ENCODE measurements at places on chromosomes 13 and 19.
A peak's percentile ranks its signal among the peaks of the same experiment; 100 is the strongest.

DNA sequence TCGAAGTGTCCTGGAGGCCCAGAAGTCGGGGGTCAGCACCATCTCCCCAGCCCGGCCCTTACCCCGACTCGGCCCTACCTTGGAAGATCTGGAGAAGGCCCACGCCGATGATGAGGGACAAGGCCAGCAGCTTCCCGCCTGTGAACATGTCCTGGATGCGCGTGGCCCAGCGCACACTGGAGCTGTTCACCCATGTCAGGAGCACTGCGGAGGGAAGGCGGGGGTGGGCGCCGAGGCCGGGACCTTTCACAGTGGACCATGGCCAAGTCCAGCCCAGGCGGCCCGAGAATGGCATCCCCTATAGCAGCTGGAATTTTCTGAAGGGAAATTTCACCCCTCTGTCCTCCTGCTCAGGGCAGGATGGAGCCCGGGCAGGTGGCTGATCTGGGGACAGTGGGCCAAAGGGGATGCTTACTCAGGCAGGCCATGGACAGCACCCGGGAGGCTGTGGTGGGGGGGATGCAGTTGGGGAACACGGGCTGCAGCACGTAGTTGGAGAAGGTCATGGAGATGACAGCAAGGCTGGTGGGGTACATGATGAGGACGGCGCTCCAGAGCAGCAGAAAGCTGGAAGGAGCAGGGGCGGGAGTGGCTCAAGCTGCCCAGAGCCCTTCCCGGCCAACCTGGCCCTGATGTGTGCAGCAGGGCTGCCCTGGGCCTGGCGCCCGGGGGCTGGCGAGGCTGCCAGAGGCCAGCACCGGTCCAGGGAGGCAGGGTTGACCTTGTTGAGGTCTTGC lies 13.0 kb downstream of the SLC7A10 start:
- DNase-seq = no peak

GRCh38 chr19:18419699-18420460 lies 682 bp downstream of the SSBP4 start:
- peak; percentile 67 for DNase-seq

GRCh38 chr19:32233885-32234284 lies 111.5 kb upstream of the ZNF507 start:
- no peak for DNase-seq

GRCh38 chr13:41352935-41353840 lies 42.1 kb downstream of the NAA16 start:
- DNase-seq = peak; percentile 36

GRCh38 chr19:19031891-19032290 lies 1.4 kb downstream of the SUGP2 start:
- no peak for DNase-seq

DNA sequence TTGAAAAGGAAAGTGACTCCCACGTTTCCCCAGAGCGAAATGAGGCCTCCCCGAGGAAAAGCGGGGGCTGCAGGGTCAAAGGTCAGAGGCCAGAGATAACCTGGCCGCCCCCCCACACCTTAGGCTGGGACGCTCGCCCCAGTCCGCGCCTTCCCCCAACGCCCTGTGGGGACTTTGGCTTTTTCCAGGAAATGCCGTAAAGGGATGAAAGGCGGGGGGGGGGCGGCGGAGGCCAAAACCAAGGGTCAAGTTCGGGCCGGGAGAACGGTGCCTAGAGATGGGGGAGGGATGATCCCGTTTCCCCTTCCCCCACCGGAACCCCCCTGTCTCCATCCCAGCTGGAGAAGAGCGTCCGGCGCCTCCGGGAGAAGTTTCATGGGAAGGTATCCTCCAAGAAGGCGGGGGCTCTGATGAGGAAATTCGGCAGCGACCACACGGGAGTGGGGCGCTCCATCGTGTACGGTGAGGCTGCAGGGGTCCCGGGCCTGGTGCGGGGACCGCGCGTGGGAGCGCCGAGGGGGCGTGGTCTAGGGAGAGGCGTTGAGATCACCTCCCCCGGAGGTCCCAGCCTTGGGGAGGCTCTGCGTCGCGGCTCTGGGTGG lies 575 bp downstream of the SHFL start:
- no peak for DNase-seq

DNA sequence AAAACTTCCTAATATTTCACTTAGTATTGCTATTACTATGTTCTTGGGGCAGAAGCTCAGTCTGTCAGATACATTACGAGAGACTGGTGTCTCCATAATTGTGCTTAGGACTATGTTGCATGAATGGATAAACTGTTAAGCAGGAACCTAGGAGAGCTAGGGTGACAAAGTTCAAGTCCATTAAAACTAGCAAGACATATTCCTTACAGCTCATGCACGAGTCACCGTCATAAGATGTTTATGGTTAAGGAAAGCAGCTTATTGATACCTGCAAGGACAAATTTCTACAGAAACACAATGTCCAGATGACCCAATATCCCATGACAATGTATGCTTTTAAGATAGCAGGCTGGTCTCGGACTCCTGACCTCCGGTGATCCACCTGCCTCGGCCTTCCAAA lies 5.7 kb upstream of the ZNF813 start:
- DNase-seq = no peak

DNA sequence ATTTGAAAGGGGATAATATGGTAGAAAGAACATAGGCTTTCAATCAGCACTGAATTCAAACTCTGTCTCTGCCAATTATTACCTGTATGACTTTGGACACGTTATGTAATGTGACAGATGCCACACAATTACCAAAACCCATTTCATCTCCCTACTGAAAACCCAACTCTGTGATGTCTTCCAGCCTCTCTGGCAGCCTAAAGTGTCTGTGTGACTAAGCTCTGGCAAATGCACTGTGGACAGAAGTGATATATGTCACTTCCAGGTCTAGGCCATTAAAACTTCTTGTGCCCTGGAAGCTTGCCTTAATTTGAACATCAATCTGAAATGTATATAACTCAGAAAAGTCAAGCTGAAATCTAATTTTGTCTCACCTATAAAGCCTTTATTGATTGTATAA lies 552.0 kb downstream of the RFC3 start:
- no peak for DNase-seq

DNA sequence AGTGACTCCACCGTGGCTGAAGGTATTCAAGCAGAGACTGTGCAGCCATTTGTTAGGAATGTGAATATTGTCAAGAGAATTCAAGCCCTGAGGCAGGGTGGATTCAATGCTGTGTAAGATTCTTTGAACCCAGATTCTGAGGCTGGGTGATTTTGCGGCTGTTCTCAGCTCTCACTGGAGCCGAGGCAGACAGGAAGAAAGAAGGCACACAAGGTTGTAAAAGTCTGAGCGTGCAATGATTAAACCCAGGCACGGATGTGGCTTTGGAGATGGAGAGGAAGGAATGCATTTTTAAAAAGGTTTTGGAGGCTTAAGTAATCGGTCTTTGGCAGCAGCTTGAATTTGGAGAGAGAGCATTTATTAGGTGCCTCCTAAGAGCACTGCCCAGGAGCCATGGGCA lies 187.9 kb downstream of the KATNAL1 start:
- DNase-seq = no peak

GRCh38 chr19:17391371-17392151 lies 2.4 kb downstream of the CCDC194 start:
- no peak for DNase-seq

- DNase-seq = no peak
Observed at GRCh38 chr13:44601586-44601985, 25.5 kb upstream of the TSC22D1 start.

DNA sequence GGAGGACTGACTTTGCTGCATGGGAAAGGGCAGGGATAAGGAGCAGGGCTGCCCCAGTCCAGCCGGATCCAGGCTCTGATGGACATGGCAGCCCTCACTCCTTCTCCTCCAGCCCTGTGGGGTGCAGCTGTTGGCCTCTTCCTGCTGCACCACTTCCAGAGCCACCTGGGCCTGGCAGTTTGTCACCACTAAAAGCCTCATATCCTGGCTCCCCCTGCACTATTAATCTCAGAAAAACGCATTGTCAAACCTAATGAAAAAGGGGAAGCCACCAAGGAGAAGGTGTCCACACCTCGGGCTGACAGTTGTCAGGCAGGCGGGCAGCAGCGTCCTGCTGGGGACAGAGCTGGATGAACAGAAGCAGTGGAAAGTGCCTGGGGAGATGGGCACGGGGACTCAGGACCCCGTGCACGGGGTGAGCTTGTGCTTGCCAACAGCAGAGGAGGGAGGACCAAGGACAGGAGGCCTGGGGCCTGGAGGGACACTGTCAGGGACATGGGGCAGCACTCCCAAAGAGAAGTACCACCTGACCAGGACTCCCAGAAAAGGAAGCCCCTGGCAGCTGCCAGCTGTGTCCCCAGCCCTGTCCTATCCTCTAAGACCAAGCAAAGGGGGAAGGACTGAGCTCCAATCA lies 151.1 kb upstream of the TSHZ3 start:
- DNase-seq = no peak

DNA sequence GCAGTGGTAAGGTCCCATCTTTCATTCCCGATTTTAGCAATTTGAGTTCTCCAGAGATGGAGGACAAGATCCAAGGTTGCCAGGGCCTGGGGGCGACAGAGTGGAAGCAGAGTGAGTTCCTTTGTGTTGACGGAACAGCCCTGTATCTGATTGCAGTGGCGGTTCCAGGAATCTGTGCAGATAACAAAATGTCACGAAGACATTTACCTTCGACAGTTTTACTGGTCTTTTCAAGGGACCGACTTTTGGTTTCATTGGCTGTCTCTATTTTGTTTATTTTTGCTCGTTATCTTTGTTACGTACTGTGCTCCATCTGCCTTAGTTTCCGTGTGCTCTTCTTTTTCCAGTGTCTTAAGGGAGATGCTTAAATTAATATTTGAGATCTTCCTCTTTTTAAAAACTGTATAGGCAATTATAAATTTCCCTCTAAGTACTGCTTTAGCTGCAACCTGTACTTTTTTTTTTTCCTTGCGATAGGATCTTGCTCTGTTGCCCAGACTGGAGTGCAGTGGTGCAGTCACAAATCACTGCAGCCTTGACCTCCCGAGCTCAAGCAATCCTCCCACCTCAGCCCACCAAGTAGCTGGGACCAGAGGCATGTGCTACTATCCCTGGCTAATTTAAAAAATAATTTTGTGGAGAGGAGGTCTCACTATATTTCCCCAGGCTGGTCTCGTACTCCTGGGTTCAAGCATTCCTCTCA lies 23.2 kb downstream of the KDM4B start:
- DNase-seq = no peak

GRCh38 chr19:46025835-46026234 lies 3.0 kb upstream of the PGLYRP1 start:
- DNase-seq = no peak

DNA sequence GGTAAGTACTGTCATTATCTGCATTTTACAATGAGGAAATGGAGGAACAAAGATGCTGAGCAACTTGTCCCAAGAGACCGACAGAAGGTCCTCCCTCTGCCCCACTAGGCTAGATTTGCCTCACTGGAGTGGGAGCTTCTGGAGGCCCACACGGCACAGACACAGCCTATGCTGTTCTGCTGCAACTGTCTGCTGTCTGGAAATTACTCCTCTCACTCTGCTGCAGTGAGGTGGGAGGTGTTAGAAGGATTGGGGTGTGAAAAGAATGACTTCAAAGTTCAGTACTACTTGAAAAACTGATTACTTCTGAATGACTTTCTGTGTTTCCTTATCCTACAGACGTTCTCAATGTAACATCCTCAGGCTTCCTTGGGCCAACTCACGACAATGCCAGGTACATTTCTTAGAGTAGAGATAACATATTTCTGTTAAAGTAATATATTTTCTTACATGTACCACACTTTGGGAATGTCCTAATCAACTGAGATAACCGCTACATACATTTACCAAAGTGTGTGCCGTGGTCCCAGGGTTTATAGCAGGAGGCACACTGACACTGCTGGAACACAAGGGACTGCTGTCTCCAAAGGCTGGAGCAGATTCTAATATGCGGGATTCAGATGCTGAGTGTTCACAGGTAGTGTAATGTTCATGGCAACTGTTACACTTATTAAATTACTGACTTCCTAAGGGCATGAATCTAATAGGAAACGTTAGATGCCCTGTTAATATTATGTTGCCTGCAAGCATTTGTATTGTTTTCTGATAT lies 53.5 kb upstream of the WASF3 start:
- DNase-seq = no peak

- DNase-seq = no peak
Observed at GRCh38 chr13:23754506-23754905, 134.7 kb downstream of the MIPEP start.

DNA sequence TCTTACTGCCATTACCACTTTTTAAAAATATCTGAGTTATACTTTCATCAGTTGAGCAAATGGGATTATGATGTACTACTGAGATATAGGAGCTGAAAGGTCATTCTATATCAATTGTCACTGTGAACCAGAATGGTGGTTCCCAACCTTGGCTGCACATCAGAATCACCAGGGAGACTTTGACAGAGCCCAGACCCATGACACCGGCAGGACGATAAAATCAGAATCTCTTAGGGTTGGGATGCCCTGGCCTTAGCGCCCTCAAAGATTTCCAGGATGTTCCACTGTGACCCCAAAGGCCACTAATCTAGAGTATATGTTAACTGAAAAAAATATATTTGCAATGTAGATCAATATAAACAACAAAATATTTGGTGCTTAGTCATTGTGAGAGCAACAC lies 355.1 kb downstream of the LIG4 start:
- no peak for DNase-seq

- DNase-seq = no peak
Observed at GRCh38 chr13:50676602-50677001, 166.9 kb downstream of the DLEU7 start.

DNA sequence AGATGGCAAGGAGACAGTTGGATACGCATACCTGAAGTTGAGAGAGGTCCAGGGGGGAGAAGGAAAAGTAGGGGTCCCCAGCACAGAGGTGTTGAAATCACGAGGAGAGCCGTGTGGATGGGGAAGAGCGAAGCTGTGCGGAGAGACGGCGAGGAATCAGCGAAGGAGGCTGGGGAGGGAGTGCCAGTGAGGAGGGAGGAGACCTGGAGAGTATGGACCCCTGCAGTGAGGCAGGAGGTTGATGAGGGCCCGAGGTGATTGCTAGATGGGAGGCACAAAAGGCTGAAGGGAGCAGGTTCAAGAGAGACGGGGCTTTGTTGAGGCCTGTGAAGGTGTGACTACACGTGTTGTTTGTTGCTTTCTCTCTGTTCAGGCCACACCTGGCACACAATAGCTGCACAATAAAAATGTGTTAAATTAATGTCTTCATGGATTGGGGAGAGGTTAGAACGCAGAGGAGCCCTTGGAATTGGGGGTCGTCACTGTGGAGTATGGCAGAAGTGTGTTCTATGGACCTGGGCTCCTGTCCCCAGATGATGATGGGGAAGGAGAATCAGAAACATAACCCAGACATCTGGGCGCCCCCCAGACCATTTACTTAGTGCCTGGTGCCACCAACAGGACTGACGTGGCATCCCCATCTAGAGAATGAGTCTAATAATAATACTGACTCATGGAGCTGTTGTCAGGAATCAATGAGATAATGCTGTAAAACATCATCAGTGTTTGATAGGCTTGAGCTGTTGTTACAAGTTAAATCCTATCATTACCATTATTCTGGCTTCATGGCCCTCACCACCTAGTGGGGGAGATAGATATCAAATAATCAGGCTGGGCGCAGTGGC lies 137.5 kb downstream of the SIPA1L3 start:
- DNase-seq = no peak

GRCh38 chr13:55069746-55070145 lies 2041.1 kb downstream of the OLFM4 start:
- DNase-seq = no peak

GRCh38 chr19:7783991-7784423 lies 21.0 kb downstream of the CLEC4M start:
- no peak for DNase-seq

GRCh38 chr19:46786236-46787039 lies 2.0 kb downstream of the SLC1A5 start:
- peak; percentile 89 for DNase-seq
